ENCODE measurements at places on chromosomes 5 and 9.
A peak's percentile ranks its signal among the peaks of the same experiment; 100 is the strongest.

DNA sequence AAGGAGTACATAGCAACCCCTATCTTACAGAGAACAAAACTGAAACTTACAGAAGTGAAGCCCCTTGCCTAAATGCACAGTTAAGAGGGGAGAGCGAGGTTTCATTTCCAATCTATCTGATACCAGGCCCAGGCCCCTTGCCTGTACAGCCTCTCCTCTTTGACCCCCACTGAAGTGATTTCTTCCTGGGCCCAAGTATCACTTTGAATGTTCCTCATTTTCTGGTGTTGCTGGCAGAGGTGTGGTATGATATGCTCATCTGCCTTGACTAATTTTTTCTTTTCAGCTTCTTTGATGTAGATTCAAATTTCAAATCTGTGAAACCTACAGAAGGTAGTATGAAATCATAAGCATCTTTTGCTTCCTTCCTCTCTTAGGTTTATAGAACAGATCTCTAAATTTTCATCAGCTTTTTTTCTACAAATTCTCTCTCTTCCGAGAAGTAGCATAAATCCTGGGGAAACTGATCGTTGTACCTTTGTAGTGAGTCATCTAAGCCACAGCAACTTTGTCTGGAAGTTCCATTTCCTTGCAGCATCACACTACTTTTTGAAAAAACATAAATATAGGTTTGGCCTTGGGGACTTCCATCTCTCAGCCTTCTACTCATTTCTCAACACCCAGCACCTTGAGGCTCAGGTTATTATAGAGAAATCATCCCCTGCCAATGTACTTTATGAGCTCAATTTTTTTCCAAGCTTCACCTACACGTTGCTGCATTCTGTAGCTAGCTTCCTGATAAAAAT, 402.4 kb upstream of the PTGER4 start:
- DNase-seq = peak; percentile 1

GRCh38 chr9:106456581-106456980, 406.4 kb upstream of the ZNF462 start:
- DNase-seq = no peak

DNA sequence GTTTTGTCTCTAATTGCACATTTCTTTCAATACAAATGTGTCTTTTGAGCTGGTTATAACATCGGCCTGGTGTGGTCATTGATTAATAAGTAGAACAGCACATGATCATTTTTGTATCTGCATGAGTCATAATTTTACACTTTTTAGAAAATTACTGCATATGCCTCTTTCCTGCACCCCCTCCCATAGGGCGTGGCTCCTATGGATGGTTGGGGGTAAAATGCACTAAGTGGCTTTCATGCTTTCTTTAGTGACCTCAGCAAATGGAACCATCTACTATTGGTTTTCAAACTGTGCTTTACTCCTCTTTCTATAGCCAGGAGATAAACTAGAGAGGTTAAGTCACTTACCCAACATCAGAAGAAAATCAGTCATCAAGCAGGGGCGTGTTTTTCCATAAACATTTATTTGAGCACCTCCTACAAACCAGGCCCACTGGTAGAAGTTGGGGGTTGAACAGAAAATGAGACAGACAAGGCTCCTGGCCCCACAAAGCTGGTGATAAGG, 3.8 kb downstream of the ANXA6 start:
- DNase-seq = no peak

- DNase-seq = no peak
These were observed 330.8 kb downstream of the DTWD2 start for GRCh38 chr5:118657576-118657975.

DNA sequence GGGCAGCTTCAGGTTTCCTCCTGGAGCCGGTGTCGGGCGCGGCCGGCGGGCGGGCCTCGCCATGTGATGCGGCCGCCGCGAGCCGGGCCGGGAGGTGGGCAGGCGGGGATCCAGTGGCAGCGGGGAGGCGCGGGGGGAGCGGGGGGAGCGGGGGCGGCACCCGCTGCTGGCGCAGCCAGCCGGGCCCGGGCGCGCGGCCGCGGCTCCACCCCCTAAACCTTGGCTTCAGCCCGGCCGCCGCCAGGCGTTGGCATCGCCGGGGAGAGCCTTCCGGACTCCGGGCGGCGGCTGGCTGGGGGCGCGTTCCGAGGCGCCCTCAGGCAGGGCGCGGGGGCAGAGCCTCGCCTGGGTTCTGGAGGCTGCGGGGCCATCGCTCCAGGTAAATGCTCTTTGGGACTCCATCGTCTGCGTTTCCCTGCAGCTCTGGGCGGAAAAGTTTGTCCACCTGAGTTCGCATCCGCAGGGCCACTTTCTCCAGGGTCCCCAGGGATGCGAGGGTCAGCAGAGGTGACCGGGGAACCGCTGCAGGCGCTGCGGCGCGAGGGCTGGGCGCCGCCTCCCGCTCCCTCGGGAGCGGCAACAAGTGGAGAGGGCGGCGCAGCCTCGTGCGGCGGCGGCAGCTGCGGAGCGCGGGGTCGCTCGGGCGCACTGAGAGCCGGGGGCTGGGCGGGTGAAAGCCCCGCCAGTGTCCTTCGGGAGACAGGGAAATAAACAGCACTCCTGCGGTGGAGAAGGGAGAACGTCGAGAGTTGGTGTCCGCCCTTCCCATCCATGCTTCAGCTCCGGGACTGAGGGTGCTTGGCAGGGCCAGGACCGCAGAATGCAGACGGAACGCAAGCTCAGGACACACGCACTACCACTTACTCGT, at the start of gene ARHGEF28:
Gene ARHGEF28, plus strand, starts transcription at position 253 of the 868 bp plus-strand sequence. CDS start 58,656 bp downstream, outside the sequence.
- no peak for DNase-seq

Data from activated gamma-delta T cell treated with anti-CD3 and anti-CD28 coated beads, Interleukin-2, amount 50 U/mL, for 16 hours (primary cell).